ENCODE measurements at places on chromosomes 4 and X.

- DNase-seq: no peak
These were observed 36.8 kb downstream of the RTL5 start for GRCh38 chrX:72094894-72095293.

DNA sequence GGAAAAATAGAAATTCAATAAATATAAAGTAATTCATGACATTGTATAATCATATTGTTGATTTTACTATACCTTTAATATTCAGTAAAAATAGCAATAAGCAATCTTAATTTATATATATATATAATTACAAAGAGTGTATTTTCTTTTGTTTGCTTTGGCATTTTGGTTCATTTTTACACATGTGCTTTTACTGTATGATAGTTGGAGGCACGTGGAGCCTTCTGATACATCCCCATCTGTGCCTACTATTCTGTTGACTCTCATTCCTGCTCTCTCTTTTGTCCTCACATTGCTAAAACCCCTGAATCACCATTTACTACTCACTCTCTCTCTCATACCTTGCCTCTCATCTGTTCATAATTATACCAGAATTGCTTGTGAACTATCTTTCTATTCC is 106.4 kb upstream of the NDST4 start:
- DNase-seq: no peak

DNA sequence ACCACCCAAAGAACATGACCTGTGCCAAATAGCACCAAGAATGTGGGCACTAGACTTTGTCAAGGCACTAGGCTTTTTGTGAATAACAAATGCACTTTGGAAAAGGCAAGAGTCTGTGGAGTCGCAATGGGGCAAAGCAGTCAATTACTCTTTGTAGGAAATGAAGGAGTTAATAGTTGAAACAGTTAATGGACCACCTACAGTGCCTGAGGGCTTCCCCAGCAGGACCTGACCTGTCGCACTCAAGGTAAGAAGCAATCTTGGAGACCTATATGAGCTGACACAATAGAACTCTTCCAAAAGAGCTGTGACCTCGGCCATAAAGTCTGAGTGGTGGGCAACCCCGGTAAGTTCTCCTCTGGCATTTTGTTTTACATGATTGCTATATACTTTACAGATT is 49.2 kb upstream of the CAPN6 start:
- DNase-seq: no peak

GRCh38 chrX:107448998-107449835 is at the start of gene FRMPD3:
TSS of gene FRMPD3 (plus strand) at chrX:107449652. CDS start at chrX:107526589, 76,937 bp downstream.
- no peak for DNase-seq

DNA sequence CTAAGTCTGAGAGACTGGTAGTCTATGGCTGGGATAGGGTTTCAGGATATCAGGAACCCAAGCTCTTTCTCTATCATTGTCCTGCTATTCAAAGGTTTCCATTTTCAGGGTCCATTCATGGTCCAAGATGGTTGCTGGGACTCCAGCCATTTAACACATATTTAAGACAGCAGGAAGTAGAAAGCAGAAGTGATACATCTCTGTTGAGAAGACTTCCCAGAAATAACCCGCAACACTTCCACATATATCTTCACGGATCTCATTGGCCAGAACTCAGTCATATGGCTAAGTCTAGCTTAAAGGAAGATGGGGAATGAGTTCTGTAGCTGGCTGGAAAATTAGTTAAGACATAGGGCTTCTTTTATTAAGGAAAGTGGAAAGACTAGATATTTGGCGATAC is 23.8 kb downstream of the CTSO start:
- no peak for DNase-seq

GRCh38 chr4:185394568-185395237 is 1.0 kb downstream of the LRP2BP start:
- no peak for DNase-seq

DNA sequence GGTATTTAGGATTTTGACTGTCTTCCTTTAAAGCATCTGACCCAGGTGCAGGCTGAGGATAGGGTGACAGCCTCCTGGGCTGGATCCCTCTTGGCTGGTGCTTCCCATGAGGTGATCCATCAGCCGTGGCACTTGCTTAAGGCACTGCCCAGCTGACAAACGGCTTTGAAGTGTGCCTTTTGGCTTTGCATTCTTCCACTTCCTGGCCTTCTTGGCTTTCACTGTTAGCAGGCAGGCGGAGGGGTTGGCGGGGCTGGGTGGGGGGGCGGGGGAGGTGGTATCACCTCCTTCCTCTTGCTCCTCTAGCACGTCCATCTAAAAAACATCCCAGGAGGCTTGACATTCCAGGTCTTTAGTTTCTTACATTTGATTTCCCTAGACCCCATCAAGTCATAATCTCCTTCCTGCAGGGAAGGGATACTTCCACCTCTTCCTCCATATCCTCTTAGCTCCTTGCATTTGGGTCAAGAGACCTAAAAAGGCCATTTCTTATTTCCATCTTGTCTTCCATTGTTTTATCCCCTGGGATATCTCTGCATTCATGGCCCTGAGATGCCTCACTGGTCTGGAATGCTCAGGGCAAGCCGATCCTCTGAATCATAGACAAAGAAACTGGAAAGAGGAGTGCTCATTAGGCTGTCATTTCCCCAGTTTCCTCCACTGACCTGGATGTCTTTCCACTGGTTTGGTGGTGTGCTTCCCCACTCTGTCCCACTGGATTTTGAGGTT is 11.3 kb upstream of the APLN start:
- no peak for DNase-seq

- no peak for DNase-seq
These were observed 116.9 kb upstream of the GABRA2 start for GRCh38 chr4:46506876-46507275.

DNA sequence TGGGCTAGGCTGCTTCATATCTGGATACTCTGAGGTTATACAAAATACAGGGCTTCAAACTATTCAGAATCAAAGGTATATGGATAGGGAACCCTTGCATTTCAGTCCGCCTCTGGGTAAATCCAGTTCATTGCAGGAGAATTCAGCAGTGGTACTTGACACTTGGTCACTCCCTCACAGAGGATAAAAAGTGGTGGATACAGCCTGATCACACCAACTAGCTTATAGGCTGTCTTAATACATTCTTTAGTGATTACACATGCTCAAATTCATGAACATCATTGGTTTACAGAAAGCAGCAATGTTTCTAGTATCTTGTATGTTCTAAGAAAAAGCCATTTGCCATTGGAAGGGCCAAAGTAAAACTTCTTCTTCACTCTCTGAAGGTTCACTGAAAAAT is 104.8 kb upstream of the PDE5A start:
- no peak for DNase-seq

DNA sequence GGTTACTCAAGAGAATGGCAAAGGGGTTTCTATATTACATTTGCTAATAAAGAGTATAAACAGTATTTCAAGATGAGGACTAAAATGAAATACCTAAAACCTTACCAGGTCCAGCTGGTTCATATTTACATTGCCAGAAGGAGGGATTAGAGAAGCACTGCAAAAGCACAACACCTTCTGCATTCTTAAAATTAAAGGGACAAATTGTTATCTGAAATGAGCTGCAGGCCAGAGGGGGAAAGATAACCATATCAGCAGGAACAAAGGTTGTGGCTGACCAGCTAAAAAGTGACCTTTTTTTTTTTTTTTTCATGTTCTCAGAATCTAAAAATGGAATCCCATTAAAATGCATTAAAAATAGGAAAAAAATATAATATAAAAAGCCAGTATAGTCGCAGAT is 39.7 kb downstream of the AFF2 start:
- DNase-seq: no peak

GRCh38 chr4:13294961-13295605 is 189.1 kb downstream of the RAB28 start:
- DNase-seq: no peak

DNA sequence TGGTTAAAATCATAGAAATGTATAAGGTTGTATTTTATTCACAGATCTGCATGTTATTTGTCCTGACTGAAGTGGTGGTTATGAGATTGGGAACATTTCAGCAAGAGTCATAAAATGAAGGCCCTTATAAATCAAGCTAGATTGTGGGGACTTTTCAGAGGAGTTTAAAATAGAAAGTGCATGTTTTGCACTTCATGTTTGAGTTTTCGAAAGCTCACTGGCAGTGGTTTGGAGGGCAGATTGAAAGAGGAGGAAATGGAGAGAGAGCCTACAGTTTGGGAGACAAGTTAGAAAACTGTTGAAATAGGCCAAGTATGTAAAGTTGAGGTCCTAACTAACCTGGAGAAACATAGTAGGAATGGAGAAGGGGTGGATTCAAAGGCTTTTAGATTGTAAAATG is 124.9 kb downstream of the KDM6A start:
- no peak for DNase-seq

DNA sequence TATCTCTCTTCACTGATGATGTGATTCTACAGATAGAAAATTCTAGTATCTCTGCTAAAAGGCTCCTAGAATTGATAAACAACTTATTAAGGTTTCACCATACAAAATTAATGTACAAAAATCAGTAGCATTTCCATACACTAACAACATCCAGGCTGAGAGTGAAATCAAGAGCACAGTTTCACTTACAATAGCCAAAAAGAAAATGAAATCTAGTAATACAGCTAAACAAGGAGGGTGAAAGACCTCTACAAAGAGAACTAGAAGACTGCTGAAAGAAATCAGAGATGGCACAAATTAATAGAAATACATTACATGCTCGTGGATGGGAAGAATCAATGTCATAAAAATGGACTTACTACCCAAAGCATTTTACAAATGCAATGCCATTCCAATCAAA is 751.9 kb downstream of the FSTL5 start:
- DNase-seq: no peak

GRCh38 chr4:105509714-105510113 is 35.9 kb upstream of the PPA2 start:
- DNase-seq: no peak

DNA sequence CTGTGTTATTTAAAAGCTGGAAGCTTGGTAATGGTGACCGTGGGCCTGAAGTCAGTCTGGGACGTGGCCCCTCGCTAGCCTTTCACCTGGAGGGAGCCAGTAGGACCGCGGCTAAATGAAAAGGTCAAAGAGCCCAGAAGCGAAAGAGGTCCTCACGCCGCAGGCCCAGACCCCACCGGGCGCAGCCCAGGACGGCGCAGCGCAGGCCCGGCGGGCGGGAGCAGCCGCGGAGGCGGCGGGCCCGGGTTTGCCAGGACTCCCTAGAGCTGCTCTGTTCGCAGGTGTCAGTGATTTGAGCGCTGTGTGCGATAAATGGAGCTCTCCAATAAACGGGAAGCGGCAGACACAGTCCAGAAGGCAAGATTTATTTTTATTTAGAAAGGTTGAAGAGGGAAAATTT is 56.2 kb upstream of the STIM2 start:
- no peak for DNase-seq

- no peak for DNase-seq
These were observed 65.9 kb upstream of the CBLL2 start for GRCh38 chrX:22206781-22207180.

- no peak for DNase-seq
These were observed 19.0 kb downstream of the GAB1 start for GRCh38 chr4:143355540-143356217.

GRCh38 chrX:80266979-80267378 is 153.3 kb upstream of the TENT5D start:
- no peak for DNase-seq

GRCh38 chrX:139795196-139795595 is 87.2 kb upstream of the MCF2 start:
- no peak for DNase-seq

DNA sequence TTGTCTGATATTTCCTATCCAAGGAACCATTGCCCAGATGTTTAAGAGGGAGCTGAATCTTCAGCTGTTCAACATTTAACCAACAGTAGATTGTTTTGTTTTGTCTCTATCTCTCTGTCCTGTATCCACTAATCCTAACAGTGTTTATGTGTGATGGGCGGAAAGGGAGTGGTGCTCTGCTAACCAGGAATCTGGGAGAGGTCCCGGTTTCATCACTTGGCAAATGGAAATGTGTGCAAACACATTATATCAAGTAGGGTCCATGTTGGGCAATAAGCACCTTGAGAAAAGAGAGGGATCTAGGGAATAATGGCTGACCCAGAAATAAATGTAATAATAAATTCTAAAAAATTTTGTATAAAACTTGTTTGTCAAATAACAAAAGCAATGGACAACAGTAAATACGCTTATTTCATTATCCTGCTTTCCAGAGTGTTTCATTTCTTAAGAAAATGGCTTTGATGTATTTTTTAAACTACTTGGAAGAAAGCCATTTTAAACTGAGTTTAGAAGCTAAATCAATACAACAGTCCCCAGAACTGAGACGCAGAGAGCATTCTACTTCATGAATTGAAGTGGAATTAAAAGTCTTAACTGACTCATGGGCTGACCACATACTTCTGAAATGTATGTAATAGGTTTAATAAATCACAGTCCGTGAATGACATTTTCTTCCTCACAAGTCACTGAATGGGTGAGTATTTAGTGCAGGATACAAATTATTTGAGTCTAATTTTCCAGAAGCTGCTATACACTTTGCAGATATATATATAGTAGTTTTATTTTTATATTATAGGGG is 55.8 kb downstream of the EMCN start:
- DNase-seq: no peak

- DNase-seq: no peak
These were observed 58.4 kb upstream of the SLIT2 start for GRCh38 chr4:20193141-20193936.

DNA sequence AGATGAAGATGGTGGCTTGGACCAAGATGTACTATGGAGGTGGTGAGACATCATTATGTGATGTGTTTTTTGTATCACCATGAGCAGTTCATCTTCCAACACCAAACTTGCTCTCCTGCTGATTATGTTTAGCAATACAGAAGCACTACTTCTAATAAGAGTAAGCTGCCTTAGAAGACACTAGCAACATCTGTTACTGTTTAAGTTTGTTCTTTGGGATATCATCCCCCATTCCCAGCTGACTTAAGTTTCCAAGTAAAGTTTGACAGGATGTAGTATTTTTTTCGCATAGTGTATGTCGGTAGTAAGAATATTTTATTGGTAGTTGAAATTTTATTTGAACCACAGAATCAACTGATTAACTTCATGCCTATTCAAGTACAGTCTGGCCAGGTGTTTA is 123.5 kb upstream of the BMPR1B start:
- no peak for DNase-seq

GRCh38 chr4:152534541-152535359 is 1.1 kb downstream of the FBXW7 start:
- DNase-seq: peak; percentile 44

DNA sequence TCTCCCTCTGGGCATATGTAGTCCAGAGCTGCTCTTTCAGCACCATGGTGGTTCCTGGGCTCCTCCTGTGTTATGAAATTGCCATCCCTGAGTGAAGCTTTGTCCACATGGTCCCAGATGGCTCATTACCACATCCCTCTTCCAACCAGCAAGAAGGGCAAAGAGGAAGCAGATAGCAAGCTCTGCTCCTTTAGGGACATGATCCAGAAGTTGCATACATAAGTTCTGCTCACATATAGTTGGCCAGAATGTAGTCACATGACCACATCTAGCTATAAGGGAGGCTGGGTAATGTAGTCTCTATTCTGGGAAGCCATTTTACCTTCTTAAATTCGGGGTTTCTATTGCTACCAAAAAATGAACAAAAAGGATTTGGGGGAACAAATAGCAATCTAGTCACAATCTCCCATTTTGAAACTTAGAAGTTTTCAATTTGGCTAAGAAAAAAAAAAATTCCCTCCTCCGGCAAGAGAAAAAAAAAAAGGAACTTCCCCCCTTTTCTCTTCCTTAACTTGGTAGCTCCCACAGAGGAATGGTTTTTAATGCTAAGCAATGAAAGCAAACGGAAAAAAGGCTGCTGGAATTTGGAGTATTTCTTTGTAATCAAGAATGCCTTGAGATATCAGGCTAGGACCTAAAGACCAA is 88.2 kb upstream of the USP9X start:
- no peak for DNase-seq

GRCh38 chrX:11435568-11435967 is 142.4 kb downstream of the AMELX start:
- no peak for DNase-seq
